T-helper 2 cell (primary cell): ENCODE measurements at places on chromosomes 3 and 15.

- DNase-seq, result no peak
Measured at GRCh38 chr15:89673165-89673512, 6.0 kb downstream of the PLIN1 start.

- DNase-seq, result no peak
Measured at GRCh38 chr3:58434990-58435389, 1.4 kb upstream of the PDHB start.

GRCh38 chr3:113668015-113668414 lies 28.4 kb downstream of the USF3 start:
- no peak for DNase-seq

GRCh38 chr3:194562986-194563385 lies 70.2 kb downstream of the TMEM44 start:
- DNase-seq, result no peak

DNA sequence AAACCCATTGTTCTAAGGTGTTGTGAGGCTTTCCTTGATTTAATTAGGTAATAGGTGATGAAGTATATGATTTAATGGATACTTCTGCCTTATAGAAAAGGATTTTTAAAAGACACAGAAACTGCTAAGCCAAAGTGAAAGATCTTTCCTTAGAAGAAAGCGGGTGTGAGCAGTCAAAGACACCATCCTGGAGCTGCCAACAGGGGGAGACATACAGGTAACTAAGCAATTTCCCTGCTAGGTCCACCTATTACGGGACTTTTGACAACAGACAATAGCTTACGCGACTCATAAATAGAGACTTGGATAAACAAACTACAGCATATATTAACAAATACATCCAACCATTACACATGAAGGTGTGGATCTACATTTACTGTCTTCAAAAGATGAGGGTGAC lies 669.5 kb downstream of the SQOR start:
- DNase-seq, result no peak

- no peak for DNase-seq
Measured at GRCh38 chr3:191047930-191048329, 151.1 kb upstream of the OSTN start.

DNA sequence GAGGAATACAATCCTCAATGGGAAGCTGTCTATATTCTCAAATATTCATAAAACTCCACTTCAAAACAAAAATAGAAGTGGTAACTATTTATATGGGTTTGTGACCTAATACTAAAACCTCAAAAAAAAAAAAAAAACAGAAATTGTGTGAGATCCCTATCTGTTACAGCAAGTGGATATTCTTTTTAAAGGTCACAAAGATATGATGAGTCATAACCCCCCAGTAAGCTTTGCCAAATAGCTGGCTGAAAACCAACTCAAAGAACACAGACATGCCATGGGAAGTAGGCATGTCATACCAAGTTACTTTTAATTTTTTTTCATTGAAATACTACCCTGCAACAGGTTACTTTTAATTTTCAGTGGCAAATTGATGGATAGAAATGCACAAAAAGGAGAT lies 62.5 kb downstream of the CBLB start:
- DNase-seq, result no peak

DNA sequence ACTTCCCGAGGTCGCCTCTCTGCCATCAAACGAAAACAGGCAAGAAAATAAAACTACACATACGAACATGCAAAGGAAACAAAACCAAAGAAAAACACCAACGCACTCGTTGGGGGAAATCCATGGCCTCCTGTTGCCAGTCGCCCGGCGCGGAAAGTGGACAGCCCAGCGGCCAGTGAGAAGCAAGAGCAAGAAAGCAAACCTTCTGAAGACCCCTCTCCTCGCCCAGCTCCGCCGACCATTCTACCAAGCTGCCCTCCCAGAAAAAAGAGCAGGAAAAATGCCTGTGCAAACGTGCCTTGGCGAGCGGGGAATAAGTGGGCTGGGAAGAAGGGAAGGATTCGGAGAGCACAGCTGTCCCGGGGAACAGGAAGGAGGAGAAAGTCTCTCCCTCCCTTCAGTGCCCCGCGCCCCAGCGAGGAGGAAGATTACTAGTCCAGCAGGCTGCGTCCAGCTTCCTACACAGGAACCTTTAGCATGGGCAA lies 802 bp upstream of the NECTIN3 start:
- DNase-seq, result no peak

DNA sequence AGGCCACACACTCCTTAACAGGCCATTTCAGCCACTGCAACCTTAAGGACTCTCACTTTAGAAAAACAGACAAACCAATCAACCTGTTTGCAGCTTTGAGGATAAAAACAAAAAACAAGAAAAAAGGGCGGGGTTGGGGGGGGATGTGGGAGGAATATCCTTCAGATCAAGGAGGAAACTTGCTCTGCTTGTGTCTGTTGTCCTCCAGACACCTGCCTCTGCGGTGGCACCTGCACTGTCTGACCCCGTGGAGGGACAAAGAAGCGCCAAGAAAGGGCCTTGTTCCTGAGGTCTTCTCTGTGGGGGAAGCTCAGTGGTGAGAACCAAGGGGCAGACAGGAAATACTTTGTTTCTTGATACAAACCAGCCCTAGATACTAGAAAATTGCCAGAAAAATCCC lies 70.5 kb downstream of the POLR2M start:
- DNase-seq, result no peak

GRCh38 chr3:49403891-49404290 lies 7.9 kb downstream of the RHOA start:
- DNase-seq, result no peak

DNA sequence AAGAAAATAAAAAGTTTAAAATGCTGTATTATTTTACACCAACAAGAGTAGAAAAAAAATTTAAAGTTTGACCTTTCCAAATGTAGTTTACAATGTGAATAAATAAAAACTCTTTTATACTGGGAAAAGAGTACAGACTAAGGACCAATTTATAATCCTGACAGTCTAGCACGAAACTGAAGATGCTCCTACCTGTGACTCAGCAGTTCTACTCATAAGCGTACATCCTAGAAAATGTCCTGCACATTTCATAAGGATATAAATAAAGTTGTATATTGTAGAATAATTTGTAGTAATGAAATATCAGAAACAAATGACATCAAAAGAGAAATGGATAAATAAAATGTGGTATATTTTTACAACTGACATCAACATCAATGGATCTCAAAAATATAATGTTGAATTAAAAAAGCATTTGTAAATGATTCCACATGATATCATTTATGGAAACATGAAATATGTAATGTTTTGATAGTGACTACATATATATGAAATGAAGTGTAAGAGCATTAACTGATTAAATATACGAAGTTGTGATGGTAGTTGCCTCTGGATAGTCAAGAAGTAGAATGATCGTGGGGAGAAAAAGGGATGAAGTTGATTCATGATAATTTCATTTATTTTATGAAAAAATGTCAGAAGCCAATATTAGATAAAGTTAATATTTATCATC lies 161.3 kb upstream of the CBLB start:
- DNase-seq, result no peak

- DNase-seq, result no peak
Measured at GRCh38 chr15:89442671-89443307, 53.6 kb downstream of the RHCG start.

DNA sequence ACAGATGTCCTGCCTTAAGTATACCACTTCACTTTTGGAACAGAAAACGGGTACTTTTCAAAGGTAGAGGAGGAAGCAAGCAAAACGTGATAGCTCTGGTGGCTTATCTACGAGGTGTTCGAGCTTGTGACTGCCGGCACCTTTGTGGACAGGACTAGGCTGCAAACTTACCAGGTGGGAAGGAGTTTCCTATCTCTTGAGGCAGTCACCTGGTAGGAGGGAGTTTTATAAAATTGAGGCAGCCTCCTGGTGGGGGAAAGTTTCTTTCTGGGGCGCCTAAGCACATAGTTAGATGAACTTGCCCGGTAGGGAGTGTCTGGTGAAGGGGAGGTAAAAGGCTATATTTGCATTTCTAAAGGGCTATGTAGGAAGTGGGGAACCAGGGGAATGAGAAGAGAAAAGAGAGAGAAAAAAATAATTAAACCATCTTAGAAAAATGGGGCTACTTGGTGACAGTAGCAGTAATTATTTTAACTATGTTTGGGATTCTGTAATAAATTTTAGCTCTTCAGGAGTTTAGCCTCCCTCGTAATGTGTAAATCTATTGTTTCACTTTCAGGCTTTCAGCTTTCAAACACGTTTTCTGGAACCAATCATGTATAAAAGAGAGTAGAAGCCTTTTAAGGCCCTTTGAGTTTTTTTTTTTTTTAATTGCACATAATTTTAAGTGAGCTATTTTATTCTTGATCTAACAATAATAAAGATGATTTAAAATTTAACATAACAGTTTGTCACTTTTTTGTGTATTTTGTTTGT lies 131.0 kb downstream of the IL5RA start:
- no peak for DNase-seq

- no peak for DNase-seq
Measured at GRCh38 chr3:86990734-86991481, at the start of gene VGLL3. TSS of gene VGLL3 (minus strand) at chr3:86991149. CDS start at chr3:86990743, 406 bp downstream.

GRCh38 chr3:180184816-180185215 lies 148.1 kb upstream of the PEX5L start:
- no peak for DNase-seq

- DNase-seq, result no peak
Measured at GRCh38 chr15:38459480-38459879, 5.6 kb downstream of the FAM98B start.

DNA sequence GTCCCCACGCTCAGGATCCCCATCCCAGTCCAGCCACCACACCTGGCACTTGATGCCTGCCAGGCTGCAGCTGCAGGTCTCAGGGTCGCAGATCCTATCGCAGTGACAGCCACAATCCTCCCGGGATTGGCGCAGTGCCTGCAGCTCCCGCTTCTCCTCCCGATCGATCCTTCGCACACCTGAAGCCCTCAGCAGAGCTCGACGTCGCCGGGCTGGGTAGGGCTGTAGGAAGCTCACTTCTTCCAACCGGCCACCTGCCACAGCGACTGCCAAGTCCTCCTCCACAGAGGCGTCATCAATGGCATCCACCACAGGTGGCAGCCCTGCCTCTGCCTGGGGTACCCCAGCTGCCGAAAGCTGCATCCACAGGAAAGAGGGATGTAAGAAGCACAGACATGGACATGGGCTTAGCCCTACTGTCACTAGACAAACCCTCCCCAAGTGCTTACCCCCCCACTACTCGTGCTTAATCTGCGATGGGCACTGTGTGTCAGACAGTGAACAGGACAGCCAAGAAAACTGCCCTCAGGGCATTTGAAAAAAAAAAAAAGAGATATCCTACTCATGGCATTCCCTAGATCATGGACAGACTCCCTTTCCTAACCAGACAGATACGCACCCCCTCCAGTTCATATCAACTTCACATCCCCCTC lies 9.2 kb downstream of the CSRNP1 start:
- no peak for DNase-seq

- DNase-seq, result no peak
Measured at GRCh38 chr3:29527246-29527645, 246.4 kb downstream of the RBMS3 start.

- no peak for DNase-seq
Measured at GRCh38 chr3:114132500-114132899, 46.4 kb downstream of the DRD3 start.
